Right cardiac atrium (tissue), 5 donors: ENCODE measurements at places on chromosomes 5 and 9. TPM values are rescaled to one million over a fixed set of nuclear protein-coding genes. Genes with fewer than 3 reads are reported as not detected.

TSSK1B gene
- total RNA-seq: not detected

GRCh38 chr5:136242136-136242535 is 49.2 kb upstream of the SMIM32 start:
- DNase-seq: no peak

DNA sequence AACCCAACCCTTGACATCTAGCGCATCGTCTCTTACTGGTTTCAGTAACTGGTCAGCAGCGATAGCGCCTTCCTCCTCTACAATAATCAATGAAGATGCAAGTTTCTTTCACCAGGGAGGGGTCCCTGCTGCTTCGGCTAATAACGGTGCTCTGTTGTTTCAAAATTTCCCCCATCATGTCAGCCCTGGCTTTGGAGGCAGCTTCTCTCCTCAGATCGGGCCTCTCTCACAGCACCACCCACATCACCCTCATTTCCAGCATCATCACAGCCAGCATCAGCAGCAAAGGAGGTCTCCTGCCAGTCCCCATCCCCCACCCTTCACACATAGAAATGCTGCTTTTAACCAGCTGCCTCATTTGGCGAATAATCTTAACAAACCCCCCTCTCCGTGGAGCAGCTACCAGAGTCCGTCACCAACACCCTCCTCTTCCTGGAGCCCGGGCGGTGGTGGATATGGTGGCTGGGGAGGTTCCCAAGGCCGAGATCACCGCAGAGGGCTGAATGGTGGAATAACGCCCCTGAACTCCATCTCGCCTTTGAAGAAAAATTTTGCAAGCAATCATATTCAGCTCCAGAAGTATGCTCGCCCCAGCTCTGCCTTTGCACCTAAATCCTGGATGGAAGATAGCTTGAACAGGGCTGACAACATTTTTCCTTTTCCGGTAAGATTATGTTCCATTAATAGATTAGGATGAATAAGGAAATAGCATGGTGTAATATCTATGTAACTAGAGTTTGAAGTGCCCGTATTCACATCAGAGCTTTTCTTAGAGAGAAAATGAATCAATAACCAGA is 2.2 kb downstream of the CPEB4 start:
- peak; percentile 59 for DNase-seq

DNA sequence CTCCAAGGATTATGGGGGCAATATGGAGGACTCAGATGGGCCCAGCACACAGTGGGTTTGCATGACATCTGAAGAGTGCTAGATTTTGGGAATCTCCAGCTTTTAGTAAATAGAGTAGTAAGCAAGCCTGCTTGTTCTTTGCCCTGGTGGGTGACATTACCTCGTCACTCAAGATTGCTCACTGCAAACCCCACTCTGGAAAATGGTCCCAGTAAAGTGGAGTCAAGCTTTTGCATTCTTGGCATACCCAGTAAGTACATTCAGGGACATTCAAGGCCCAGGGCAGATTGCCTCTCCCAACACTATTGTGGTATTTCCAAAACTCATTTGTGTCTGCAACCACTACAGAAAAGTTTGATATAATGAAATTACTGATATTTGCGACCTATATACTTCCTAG is 118.5 kb downstream of the INVS start:
- DNase-seq: no peak

ADRA1B gene
- 2.0 TPM for total RNA-seq

GRCh38 chr5:111734013-111734412 is 23.0 kb downstream of the NREP start:
- no peak for DNase-seq

GRCh38 chr5:151532416-151532815 is 58.7 kb downstream of the FAT2 start:
- DNase-seq: no peak

DNA sequence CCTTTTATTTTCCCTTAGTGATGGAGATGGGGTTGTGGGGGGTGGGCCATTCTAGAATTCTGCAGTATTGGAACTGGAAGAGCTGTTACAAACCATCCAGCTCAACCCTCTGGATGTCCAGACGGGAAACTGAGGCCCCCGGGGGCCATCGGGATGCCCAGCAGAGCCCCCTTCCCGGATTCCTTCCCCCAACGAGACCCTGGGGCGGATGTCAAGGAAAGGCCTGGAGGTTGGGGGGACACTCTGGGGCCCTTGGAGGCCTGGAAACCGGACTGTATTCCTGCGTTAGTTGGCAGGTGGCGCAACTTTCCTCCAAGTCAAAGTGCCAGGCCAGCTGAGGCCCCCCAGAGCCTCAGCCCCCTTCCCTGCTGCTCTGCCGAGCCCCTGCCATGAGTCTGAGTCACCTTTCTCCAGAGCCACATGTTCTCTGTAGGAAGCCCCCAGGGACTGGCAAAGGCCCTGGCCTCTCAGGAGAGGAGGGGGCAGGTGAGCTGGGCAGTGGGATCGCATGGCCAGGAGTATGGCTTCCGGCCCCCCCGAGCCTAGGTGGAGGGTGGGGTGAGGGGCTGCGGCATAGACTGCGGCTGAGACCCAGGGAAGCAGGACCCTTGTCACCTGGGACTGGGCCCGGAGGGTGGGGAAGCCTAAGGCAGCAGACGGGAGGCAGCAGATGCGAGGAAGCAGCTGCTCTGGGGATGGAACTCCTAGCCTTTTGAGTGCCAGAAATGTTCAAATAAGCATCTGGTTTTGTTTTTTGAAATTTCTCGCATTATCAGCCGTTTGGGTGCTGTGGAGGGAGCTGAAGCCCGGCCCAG is 17.8 kb upstream of the FIBCD1 start:
- DNase-seq: no peak

IRX4 gene
- not detected for total RNA-seq

FAT2 gene
- not detected for total RNA-seq

DNA sequence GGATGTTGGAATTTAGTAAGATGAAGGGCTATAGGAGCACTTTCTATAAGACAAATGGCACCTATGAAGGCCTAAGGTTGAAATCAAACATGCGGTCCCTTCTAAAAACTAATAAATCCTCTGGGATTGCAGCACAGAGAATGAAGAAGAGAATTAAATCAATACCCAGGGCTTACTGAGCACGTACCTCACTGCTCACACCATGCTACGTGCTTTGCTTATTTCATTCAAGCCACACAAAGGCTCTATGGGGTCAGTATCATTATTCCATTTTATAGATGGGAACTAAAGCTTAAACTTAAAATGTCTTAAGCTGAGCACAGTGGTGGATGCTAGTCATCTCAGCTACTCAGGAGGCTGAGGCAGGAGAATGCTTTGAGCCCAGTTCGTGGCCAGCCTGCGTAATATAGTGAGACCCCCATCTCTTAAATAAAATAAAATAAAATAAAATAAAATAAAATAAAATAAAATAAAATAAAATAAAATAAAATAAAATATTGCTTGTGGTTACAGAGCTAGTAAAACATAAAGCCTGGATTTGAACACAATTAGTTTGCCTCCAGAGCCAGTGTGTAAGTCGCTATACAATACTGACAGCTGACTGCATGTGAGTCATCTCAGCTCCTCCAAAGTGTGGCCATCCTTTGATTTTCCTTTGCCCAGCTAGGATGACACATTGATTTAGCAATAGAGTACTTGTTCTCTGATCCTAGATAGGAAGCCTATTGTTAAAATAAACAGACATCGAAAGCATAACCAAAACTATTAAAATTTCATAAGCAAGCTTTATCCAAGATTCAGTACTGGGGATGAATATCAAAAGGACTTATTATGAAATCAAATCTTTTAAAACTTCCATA is 20.9 kb upstream of the DPYSL3 start:
- DNase-seq: no peak

IFNA21 gene
- total RNA-seq: not detected

UNC13B gene
- total RNA-seq: 23.4 TPM

PCDHAC1 gene
- 0.09 TPM for total RNA-seq

DNA sequence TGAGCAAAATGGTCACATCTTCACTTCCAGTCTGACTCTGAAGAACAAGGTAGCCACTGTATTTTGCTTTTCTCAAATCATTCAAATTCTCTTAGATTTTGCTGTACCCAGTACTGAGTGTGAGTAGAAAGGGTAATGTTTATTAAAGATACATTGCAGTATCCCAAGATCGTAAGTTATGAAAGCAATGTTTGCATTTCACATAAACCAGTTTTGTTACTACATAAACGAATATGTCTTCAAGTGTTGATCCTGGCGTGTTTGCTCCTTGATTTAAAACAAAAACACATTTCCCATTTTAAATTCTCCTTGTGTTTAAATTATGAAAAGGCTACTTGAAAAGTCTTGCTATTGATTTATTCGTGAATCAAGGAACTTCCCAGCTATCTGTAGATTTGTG is 22.0 kb downstream of the SNX30 start:
- no peak for DNase-seq

SPATA31A3 gene
- total RNA-seq: not detected
